ENCODE measurements at places on chromosomes 7 and 10. TPM values are rescaled to one million over a fixed set of nuclear protein-coding genes. Genes with fewer than 3 reads are reported as not detected.

The EGR2 gene
- total RNA-seq = 0.37 TPM

The IL2RA gene
- not detected for total RNA-seq

The TSPAN33 gene
- 0.19 TPM for total RNA-seq

The FBXL13 gene
- 0.85 TPM for total RNA-seq

The ATRNL1 gene
- 0.17 TPM for total RNA-seq

The STEAP1B gene
- total RNA-seq = 24.5 TPM

The ANKRD2 gene
- total RNA-seq = 1.1 TPM

The MYOZ1 gene
- total RNA-seq = not detected

The NEBL gene
- 2.6 TPM for total RNA-seq

The TRPV5 gene
- total RNA-seq = not detected

The SHTN1 gene
- total RNA-seq = 2.9 TPM

The GPR15LG gene
- total RNA-seq = not detected

The ACTL6B gene
- total RNA-seq = not detected

The JCAD gene
- 74.7 TPM for total RNA-seq

The ERVW-1 gene
- total RNA-seq = not detected

The NAT16 gene
- not detected for total RNA-seq

The FAM237B gene
- total RNA-seq = not detected

DNA sequence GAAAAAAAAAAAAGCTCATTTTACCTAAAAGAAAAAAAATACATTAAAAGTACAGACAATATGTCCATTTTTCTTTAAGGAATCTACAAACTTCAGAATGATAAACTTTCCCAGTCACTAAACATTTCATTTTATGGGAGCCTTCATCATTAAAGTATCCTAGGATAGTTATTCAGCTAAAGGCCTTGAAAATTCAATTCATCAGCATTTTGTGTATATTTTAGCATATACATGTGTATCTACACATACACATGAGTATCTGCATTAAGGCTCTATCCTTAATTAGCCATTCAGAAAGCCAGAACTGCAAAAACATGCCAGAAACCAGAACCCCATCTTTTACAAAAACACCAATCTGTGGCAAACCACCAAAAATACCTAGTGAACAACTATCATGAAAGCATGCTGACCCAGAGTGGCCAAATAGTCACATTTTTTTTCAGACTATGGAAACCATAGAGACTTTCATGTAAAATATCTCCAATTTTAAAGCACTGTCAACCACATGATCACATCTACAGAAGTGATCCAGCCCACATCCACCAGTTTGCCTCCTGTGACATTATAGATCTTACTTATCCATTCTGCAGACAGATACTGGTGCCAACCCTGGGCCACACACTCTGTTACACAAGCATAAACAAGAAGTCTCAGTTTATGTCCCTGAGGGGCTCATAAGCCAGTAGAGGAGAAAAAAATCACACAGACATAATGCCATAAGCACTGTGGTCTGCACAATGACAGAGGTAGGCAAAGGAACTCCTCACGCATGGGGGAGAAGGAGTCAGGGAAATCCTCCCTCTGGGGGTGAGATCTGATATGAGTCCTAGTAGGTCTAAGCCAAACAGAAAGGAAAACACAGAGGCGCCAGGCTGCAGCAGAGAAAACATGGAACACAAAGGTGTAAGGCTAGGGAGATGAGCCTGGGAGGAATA lies 79.2 kb downstream of the SRPK2 start:
- no peak for DNase-seq

GRCh38 chr10:48898426-48898825 lies 41.2 kb downstream of the LRRC18 start:
- DNase-seq = no peak

- no peak for DNase-seq
Measured at GRCh38 chr10:124849111-124849773, 47.6 kb downstream of the ABRAXAS2 start.

GRCh38 chr10:49844775-49845595 lies 82.9 kb upstream of the OGDHL start:
- DNase-seq = no peak

GRCh38 chr7:83452256-83452655 lies 196.7 kb downstream of the SEMA3E start:
- DNase-seq = no peak

DNA sequence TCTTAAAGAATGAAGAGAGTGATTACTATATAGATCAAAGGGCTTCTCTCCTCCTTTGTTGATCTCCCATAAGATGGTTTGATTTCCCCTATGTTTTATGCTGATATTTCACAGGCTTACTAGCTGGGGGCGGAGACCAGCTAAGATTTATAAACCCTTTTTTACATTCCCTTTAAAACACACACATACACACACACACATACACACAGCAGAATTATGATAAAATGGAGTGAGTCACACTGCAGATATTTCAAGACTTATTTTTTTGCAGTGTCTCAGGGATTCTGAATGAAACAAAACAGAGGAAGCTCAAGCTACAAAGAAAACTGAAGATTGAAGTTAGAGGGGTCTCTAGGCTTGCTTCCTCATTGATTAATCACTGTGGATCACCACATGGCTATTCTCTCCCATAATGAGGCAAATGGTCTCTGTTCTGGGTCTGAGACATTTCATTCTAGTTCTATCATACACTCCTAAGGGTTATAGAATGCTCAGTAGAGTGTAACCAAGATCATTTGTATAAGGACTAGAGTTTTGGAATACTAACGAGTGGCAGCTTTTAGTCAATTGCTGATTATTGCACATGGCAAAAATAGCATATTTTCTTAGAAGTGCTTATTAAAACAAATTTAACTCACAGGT lies 18.6 kb downstream of the INA start:
- DNase-seq = no peak

DNA sequence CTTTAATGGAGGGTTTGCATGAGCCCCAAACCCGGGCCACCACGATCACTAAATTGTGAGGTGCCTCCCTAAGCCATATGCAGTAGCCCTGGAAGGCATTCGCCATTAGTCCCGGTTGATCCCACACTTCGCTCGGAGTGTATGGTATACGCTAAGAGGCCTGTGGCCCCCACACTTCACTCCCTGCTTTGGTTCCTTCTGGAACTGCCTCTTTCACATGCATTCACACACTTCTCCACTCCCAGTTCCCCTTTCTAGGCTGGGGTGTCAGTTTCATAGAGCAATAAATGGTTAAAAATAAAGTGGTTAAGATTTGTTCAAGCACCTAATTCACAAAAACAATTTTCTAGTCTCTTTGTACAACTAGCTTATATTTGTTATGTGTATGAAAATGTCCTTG lies 212.1 kb upstream of the KCND2 start:
- DNase-seq = no peak

DNA sequence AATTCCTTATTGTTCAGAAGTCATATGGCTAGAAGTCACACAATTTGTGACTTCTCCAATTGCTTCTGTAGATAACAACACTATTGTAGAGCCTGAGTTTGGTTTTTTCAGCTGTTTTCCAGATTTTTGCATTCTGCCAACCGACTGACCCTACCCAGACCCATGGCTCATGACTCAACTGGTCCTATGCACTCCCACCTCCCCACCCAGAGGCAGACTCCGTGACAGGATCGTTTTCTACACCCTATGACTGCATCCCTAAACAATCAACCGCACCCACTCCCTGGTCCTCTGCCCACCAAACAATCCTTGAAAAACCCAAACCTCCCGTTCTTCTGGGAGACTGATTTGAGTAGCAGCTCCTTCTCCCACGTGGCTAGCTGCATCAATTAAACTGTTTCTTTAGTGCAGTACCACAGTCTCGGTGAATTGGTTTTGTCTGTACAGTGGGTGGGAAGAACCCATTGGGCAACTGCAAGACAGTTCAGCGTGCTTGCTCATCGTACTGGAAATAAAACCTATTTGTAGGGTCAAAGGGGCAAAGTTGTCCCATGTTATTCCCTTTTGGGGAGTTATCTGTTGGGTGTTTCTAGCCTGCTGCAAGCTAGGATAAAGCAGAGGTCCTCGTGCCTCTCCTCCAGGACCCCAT lies 150.3 kb upstream of the FAM20C start:
- DNase-seq = no peak

- DNase-seq = no peak
Measured at GRCh38 chr7:31957090-31957720, 113.0 kb downstream of the PDE1C start.

DNA sequence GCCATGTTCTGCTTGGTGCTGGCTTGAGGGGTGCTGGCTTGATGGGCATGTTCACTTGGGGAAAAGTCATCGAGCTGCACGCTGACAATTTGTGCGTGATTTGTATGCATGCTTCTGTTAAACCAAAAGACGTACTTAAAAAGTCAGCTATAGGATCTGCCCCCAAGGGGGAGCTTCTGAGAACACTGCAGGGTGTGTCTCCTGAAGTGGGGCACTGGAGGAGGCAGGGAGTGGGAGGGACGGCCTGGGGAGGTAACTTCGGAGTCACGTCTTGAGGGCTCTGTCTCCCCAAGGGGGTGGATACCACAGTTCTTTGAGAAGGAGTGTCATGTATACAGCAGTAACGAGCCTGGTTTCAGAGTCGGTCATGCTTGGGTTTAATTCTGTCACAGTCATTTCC lies 406.5 kb downstream of the PLXNA4 start:
- no peak for DNase-seq

GRCh38 chr10:129331207-129331838 lies 135.7 kb upstream of the MGMT start:
- no peak for DNase-seq

- DNase-seq = no peak
Measured at GRCh38 chr7:75616421-75617167, 122.1 kb downstream of the HIP1 start.

- no peak for DNase-seq
Measured at GRCh38 chr7:101973130-101973529, 155.7 kb downstream of the CUX1 start.

- peak; percentile 82 for DNase-seq
Measured at GRCh38 chr7:139720705-139721231, 57.0 kb downstream of the HIPK2 start.

- DNase-seq = no peak
Measured at GRCh38 chr10:50832171-50832751, 53.2 kb downstream of the A1CF start.

DNA sequence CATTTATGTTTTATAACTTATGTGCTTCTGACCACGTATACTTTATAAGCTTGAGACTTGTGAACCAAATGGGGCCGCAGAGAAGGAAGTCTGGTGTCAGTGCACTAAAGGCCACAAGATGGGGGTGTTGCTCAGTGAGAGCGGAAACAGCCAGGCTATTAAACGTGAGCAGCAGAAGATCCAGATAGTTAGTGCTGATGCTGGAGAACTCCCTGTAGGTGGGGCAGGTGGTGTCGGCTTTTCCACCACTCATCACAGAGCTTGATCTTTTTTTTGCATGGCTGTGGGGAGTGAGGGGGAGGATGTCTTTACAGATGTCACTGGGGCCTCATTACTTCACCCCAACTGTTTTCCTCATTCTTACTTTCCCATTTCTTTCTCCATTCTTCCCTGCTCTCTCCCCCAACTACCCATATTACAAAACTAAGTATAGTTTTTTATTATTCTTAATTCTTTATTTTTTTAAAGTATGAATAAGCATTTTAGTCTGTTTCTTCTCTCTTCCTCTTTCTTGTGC lies 34.7 kb downstream of the ACADSB start:
- DNase-seq = peak; percentile 79

DNA sequence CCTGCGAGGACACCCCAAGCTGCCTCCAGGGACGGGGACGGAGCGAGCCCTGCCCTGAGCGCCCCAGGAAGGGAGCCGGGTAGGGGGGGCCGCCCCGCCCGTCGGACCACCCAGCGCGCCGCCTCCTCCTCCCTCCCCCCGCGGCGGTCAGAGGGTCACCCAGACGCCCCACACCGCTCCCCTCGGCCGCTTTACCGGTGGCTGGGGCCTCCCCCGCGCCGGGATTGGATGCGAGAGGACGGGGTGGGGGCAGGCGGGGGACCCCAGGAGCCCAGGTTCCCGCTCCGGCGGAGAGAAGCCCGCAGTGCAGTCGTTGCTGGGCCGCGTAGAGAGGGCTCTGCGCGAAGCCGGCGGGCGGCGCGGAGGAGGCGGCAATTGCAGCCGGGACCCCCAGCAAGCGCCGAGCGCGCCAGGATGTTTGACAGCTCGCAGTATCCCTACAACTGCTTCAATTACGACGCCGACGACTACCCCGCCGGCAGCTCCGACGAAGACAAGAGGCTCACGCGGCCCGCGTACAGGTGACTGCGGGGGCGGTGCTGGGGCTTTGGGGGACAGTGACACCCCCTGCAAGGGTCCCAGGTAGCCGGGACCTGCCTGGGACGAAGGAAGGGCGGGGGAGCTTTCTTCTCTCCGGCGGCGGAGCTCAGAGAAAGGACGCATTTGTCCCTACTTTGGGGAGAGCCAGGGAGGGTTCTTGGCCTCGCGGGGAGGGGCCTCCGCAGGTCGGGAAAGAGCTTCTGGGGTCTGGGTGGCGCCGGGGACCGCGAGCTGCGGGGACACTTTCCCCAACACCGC lies at the start of gene FOXL3:
TSS of gene FOXL3 (plus strand) at position 415 of the 798 bp plus-strand sequence. CDS start at position 415, 0 bp downstream.
- DNase-seq = no peak

DNA sequence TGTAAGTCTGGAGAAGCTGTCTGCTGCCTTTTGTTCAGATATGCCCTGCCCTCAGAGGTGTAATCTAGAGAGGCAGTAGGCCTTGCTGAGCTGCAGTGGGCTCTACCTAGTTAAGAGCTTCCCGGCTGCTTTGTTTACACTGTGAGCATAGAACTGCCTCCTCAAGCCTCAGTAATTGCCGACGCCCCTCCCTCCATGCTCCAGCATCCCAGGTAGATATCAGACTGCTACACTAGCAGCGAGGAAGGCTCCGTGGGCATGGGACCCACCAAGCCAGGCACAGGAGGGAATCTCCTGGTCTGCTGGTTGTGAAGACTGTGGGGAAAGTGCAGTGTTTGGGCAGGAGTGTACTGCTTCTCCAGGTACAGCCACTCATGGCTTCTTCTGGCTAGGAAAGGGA lies 26.4 kb upstream of the CXCL12 start:
- DNase-seq = no peak

- no peak for DNase-seq
Measured at GRCh38 chr10:114282526-114282925, 43.5 kb downstream of the VWA2 start.

GRCh38 chr7:52463341-52463740 lies 572.1 kb upstream of the POM121L12 start:
- DNase-seq = no peak

DNA sequence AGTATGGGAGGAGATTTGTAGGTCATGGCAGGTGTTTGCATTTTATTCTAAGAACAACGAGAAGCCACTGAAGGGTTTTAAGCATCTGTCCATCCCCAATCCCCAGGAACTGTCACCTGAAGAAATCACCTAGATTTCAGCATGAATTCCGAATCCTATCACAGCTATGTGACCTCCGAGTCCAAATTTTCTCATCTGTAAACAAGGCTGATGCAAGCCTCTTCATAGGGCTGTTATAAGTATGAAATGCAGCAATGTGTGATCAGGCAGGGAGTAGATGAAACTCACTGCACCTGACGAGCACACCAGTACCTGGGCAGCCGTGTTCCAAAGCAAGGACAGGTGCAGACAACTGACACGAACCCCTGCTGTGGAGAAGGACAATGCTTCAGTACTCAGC lies 14.0 kb downstream of the HABP2 start:
- no peak for DNase-seq

DNA sequence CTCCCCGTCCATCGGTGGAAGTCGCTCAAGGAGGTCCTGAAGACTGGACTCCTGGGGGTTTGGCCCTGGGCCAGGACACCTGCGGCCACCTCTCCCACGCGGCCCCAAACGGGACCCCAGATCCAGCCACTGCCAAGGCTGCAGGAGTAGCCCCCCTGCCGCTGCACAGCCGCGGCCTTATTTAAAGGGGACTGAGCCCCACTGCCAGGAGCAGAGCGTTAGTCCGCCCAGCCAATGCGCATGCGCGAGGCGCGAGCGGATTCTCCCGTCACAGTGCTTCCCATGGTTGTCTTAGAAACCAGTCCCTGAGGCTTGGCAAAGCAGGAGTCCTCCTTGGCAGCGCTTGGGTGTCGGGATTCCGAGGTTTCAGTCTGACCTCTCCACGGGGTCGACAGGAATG lies 320.0 kb downstream of the ZNF716 start:
- no peak for DNase-seq

All from dermis blood vessel endothelial cell (primary cell).